GM04504 (cell line): ENCODE measurements at places on chromosomes 13 and 19.

DNA sequence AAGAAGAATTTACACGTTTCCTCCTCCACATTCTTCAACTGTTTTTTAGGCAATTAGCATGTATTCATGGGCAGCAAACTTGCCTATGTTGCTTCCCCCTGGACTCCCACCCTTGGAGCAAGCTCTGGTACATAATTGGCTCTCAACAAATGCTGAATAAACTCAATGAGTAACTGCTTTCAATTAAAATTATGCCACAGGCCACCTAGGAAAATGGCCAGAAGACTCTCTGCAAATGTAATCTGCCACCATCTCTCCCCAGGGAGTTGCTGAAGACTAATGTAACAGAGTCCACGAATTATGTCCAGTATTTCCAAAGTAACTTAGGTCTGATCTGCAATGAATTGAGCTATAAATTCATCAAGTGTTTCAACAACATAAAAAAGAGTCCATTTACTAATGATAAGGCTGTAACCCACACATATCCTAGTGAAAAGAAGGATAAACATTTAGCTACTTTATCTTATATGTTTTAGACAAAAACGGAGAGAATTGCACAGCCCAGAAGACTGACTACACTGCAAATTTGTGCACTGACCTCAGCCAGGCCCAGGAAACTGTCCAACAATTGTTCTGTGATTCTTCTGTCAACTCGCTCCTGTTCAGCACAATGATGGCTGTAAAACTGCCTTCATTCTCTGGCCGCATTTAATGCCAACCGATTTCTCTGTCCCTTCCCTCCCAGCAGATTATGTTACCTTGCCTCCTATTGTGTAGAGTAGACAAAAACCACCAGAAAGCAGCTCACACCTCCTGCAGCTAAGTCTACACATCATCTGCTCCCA is 808.6 kb upstream of the ARGLU1 start:
- DNase-seq = no peak

GRCh38 chr13:85671336-85671735 is 127.9 kb downstream of the SLITRK6 start:
- DNase-seq = no peak

DNA sequence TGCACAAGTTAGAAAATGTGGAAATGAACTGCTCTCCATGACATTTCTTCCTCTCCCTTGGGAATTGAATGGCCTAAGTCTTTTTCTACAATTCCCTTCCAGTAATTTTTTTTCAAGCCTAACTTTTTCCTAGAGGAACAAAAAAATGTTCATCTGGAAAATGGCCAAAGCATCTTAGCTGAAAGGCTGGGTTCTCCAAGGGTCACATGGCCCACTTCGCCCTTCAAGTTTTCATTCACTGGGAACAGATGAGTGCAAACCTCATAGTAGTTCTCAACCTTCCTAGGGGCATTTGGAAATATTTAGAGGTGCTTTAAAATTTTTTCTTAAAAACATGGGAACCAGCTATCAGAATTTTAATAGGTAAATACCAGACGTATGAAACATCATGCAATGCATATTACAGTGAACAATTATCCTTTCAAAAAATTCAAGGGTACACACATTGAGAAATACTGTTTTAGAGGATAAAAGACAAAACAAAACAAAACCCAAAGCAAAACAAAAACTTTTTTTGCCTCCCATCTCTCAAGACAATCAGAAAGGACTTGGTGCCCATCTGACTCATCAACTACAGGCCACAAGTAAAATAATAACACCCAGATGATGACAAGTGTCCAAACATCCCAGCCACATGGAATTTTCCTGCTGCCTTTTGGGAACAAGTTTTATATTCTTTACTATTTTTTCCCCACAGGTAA is 208.8 kb downstream of the SLITRK6 start:
- peak; percentile 10 for DNase-seq

GRCh38 chr19:4567584-4568071 is 8.1 kb upstream of the SEMA6B start:
- no peak for DNase-seq

- DNase-seq = no peak
Measured at GRCh38 chr19:19628501-19629134, 598 bp upstream of the LPAR2 start.

DNA sequence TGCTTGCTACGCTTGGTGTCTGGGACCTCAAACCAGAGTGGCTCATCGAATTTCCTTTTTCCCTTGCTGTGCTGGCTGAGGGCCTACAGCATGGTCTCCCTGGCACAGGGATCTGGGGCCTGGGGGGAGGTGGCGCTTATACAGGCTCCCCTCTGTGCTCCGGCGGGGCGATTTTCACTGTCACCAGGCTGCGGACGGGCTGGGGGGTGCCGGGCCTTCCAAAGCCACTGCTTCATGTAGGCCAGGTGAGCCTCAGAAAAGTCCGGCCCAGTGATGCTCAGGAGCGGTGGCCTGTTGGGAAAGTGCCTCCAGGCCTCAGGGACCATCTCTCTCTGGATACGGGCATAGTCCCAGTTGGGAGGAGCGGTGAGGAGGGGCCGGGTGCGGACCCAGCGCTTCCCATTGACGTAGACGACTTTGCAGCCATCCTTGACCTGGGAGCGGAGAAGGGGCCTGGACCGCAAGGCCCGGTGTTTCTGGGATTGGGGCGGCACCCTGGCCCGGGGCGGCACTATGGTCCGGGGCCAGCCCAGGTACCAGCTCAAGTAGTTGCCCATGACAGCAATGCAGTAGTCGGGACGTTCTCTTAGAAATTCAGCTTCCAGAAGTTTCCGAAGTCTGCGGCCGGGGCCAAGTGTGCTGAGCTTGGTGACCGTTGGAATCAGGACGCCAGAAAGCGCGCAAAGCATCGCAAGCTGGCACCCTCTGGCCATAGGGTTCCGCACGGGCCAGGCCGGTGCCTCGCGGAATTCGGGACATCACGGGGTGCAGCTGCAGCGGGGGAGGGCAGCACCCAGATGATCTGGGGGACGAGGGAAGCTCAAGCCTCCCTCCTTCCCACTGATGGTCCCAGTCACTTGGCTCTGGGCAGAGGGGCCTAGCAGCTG is 255.9 kb downstream of the SLC7A1 start:
- no peak for DNase-seq

DNA sequence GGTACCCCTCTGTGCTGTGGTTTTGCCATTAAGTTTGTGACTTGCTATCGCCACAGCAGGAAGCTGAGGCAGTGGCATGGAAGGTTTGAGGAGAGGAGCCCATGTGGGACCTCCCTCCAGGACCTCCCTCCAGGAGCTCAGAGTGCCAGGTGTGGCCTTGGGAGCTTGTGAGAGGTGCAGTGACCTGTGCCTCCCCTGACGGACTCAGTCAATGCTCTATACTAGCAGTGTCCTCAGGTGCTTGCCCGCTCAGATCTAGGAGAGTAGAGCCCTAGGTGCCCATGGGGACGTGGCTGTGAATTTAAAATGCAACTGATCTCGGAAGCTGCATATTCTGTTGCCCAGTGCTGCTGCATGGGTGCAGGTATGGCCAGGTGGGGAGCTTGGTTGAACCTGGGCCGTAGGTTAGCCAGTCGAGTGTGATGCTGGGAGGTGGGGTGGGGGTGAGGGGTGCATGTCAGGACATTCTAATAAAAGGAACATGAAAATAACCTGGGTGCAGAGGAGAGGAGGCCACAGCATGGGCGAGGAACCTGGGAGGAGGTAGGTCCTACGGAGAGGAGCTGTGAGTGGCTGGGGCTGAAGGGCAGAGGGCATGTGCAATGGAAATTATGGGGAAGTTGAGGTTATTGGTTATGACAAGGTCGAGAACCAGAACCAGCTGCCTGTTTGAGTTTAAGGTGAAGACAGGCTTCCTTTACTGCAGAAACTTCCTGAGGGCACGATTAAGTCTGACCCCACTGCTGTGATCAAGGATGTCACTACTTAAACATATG is 41.6 kb downstream of the TEX29 start:
- no peak for DNase-seq

DNA sequence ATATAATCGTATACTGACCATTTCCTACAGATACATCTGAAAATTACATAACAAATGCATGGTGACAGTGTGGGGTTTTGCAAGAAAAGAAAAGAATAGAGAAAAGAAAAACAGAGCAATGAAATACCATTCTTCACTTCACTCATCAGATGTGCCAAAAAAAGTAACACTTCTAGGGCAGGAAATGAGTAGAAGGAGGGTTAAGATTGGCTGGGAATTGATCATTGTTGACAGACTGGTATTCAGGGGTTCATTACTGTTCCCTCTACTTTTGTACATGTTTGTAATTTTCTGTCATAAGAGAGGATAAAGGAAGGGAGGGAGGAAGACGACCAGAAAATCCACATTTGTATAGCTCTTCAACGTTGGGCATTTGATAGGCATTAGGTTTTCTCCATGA is 31.5 kb downstream of the ABCC4 start:
- no peak for DNase-seq

- no peak for DNase-seq
Measured at GRCh38 chr19:42629191-42629590, 34.5 kb upstream of the CEACAM8 start.

DNA sequence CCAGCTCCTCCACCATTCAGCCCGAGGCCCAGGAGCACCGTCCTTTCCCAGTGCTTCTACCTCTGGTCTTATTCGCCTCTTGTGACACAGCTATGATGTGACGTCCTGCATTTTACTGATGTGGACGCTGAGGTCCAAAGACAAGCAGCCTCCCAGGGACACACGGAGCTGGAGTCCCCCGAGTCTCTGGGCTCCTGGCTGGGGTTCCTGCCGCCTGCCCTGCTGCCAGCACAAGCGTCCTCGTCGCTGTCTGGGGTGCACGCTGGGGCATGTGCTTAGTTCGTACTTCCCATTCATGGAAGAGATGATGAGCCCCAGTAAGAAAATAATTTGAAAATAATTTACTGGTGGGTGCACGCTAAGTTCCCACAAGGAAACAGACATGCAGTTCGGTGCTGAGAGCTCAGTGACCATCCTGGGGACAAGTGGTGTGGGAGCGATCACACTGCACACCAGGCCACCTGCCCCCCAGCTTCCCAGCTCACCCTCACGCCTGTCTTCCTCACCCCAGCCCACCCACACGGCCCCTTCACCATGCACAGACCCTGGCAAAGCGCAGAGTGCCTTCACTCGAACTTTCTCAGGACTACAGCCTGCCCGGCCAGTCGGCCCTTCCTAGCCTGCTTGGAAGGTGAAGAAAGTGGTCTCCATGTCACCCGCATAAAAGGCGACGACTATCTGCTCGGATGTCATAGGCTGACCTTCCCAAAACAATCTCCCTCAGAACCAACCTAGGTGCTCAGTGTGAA is 14.2 kb upstream of the CFAP97D2 start:
- DNase-seq = no peak

DNA sequence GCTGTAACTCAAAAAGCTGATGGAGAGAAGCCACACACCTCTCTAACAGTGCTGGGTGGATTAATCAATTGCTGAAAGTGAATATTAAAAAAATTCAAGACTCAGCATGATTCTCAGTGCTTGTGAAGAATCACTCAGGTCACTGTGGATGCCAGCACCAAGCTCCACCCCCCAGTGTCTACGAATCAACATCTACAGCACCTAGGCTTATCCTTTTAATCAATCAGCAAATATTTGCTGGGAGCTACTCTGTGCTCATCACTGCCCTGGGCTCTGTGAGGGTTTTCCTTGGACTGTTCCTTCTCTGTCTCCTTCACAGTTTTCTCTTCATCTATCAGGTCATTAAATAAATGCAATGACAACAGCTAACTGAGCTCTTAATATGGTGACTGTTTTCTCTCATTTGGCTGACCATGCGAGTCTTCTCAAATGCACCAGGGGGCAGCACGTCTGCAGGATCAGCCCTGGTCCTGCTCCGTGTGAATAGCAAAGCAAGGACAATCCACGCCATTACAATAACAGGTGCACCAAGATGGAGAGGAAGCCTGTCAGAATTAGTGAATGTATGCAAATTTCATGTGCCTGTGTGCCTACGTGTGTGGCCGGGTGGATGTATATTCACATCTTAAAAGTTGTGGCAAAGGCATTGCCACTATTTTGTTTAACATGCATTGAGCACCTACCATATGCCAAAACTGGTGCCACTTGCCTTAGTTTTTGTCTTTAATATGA is 14.6 kb upstream of the C13orf42 start:
- DNase-seq = peak; percentile 15

GRCh38 chr19:50719566-50719965 is at the start of gene SHANK1:
SHANK1 (minus strand) TSS chr19:50719802; CDS start chr19:50716919, 2,883 bp downstream.
- DNase-seq = no peak

DNA sequence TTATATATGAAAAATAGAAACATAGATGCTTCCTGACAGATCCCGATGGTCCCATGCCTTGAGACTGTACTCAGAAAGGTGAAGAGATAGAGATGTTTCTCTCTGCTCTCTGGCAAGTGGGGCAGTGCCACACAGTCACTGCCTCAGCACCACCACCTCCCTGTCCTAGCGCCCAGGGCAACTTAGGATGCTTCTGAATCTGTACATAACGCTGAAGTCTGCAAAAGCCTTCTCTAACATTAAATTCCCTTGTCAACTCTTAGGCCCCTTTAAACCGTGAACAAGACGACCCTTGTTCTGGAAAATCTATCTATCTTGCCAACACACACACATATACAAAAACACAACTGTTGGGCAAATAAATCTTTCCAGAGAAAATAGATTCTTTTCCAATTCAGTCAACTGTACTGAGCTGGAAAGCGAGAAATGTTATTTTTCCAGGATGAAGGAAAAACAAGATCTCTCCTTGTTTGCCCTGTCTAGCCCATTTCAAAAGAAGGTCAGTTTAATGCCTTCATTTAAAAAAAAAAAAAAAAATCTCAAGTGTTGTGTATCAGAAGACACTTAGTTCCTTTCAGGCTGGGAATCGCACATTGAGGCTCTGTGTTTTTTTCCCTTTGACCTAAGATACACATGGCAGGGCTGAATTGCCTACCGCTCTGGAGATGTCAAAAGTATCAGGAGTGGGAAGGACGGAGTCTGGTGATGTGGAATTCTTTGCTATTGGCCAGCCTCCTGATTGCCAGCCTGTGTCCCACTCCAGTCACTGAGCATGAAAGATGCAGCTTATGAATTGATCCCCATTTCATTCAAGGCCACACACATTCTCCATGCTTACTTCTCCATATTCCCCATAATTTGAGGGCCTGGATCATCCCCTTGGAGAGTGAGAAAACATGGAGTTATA is 241.4 kb downstream of the LACC1 start:
- no peak for DNase-seq

GRCh38 chr19:1859331-1859781 is 4.0 kb downstream of the KLF16 start:
- no peak for DNase-seq

- DNase-seq = no peak
Measured at GRCh38 chr19:4638317-4638716, 999 bp upstream of the TNFAIP8L1 start.

DNA sequence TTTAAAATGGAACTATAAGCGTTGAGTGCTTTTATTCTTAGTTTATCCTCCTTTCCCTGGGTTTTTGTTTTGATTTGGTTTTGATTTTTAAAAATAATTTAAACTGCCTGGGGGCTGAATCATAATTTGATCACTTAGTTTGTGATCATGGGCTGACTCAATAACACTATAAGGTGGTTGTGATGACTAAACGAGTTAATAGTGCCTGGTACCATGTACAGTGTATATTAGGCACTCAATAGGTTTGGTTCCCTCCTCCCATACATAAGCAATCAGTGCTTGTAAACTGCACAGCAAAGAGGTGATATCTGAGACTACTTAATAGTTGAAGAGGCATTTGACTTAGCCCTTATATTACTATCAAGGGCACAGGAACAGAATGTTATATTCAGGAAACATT is 200.9 kb upstream of the RFC3 start:
- DNase-seq = no peak

- peak; percentile 20 for DNase-seq
Measured at GRCh38 chr19:11881151-11881800, 6.3 kb upstream of the ZNF69 start.

GRCh38 chr13:113732961-113733950 is 25.8 kb upstream of the TMEM255B start:
- DNase-seq = no peak

GRCh38 chr13:24267274-24267673 is 42.1 kb upstream of the C1QTNF9 start:
- peak; percentile 10 for DNase-seq
